ENCODE measurements at places on chromosomes 1 and 21. TPM values are rescaled to one million over a fixed set of nuclear protein-coding genes. Genes with fewer than 3 reads are reported as not detected.

- peak; percentile 94 for DNase-seq
These were observed 61.4 kb downstream of the OLFML2B start for GRCh38 chr1:161962091-161962887.

- DNase-seq, result no peak
These were observed 107.1 kb downstream of the TLR5 start for GRCh38 chr1:223035724-223036478.

SPRR2A gene
- total RNA-seq, result not detected

GRCh38 chr1:80392529-80392928, 1386.0 kb upstream of the ADGRL4 start:
- DNase-seq, result no peak
